Effector memory CD8-positive, alpha-beta T cell (primary cell): ENCODE measurements at places on chromosomes 3 and 15.

DNA sequence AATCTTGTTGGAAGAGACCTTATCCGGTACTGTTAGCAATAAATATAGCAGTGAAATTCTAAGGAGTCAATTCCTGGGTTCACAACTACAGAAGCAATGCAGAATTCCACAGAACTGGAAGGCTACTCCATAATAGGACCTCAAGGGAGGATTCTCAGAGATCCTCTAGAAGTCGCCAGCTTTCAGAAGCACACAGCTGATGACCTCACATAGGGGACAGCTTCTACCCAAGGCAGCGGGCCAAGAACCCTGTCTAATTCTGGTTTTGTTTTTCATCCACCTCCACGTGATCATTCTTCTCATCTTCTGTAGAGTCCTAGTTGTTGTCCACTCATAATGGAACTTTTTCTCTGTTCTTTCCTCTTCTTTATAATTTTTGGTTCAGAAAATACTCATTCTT lies 99.4 kb downstream of the ERC2 start:
- peaks cover 25% of the 10 kb centered on the region for H3K27me3 ChIP-seq
- no peak overlapping the region for H3K27ac ChIP-seq
- no peak overlapping the region for H3K4me3 ChIP-seq
- DNase-seq: no peak
- no peaks in the 10 kb centered on the region for H3K36me3 ChIP-seq

GRCh38 chr3:33795856-33796536 lies 2.4 kb upstream of the PDCD6IP start:
- H3K27ac ChIP-seq: no peak overlapping the region
- H3K27me3 ChIP-seq: peaks cover 5% of the 10 kb centered on the region
- no peak overlapping the region for H3K4me3 ChIP-seq
- DNase-seq: no peak

DNA sequence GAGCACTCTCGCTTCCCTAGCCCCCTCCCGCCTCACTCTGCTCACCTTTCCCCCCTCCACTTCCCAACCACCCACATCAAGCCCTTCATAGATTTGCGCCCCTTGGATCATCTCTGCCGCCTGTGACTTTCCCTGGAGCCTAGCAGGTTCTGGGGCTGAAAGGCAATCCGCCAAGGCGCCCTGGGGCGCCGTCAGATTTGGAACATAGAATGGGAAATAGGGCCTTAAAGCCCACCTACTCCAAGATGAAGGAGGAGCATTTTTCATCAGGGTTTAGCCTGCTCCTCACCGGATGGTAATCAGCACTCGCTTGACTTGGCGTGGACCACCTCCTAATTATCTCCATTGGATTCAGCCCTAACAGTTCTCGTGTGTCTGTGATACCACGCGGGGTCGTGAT lies 1.3 kb downstream of the CPNE4 start:
- no peak overlapping the region for H3K27ac ChIP-seq
- no peak overlapping the region for H3K4me3 ChIP-seq
- DNase-seq: no peak
- peaks cover 4% of the 10 kb centered on the region for H3K4me1 ChIP-seq
- peaks cover 82% of the 10 kb centered on the region for H3K27me3 ChIP-seq

- no peaks in the 10 kb centered on the region for H3K36me3 ChIP-seq
- no peak for DNase-seq
- no peak overlapping the region for H3K27ac ChIP-seq
- peaks cover 20% of the 10 kb centered on the region for H3K4me1 ChIP-seq
Measured at GRCh38 chr15:40511093-40511471, 40.3 kb downstream of the CHST14 start.

- no peaks in the 10 kb centered on the region for H3K27me3 ChIP-seq
- no peak for DNase-seq
- peaks cover 1% of the 10 kb centered on the region for H3K4me1 ChIP-seq
- peaks cover 3% of the 10 kb centered on the region for H3K36me3 ChIP-seq
- H3K4me3 ChIP-seq: no peak overlapping the region
Measured at GRCh38 chr3:114707252-114707860, 413.5 kb downstream of the TIGIT start.
